ENCODE measurements at places on chromosomes 11 and 22. TPM values are rescaled to one million over a fixed set of nuclear protein-coding genes. Genes with fewer than 3 reads are reported as not detected.

SLC37A4 gene
- 27.1 TPM for total RNA-seq

SYT8 gene
- total RNA-seq = 7.0 TPM

APOBEC3A gene
- 0.64 TPM for total RNA-seq

KRTAP5-2 gene
- total RNA-seq = not detected

SLC17A6 gene
- 0.16 TPM for total RNA-seq

PTPMT1 gene
- total RNA-seq = 20.0 TPM

STX3 gene
- 15.2 TPM for total RNA-seq

GRM5 gene
- total RNA-seq = 0.06 TPM

OLFML1 gene
- 7.0 TPM for total RNA-seq

OR8G5 gene
- not detected for total RNA-seq

GATD1 gene
- total RNA-seq = 17.6 TPM

NELL1 gene
- total RNA-seq = not detected

CALCA gene
- 0.38 TPM for total RNA-seq

CRELD2 gene
- 37.2 TPM for total RNA-seq

RBM14 gene
- total RNA-seq = 24.4 TPM

GRCh38 chr11:13415201-13415600 is 47.8 kb downstream of the BTBD10 start:
- no peak for DNase-seq

GRCh38 chr11:132881622-132882021 is 650.7 kb downstream of the OPCML start:
- DNase-seq = no peak

- no peak for DNase-seq
Measured at GRCh38 chr11:15780382-15780781, 576.0 kb downstream of the SOX6 start.

DNA sequence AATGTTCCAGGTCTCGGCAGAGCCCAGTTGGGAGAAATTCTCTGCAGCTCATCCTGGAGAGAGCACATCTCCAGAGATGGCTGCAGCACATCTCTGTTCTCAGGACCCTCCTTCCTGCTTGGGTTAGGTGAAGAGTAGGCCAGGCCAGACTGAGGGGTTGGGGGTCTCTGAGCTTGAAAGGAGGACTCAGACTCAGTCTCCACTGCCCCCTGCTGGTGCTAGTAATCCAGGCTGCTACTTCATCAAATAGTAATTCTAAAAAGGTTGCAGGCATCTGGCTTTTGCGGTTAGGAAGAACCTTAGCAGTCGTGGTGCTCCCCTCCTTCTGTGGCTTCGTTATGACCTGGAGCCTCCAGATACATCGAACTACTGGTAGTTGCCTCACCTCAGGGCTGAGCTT is 9.7 kb downstream of the TUB start:
- no peak for DNase-seq

DNA sequence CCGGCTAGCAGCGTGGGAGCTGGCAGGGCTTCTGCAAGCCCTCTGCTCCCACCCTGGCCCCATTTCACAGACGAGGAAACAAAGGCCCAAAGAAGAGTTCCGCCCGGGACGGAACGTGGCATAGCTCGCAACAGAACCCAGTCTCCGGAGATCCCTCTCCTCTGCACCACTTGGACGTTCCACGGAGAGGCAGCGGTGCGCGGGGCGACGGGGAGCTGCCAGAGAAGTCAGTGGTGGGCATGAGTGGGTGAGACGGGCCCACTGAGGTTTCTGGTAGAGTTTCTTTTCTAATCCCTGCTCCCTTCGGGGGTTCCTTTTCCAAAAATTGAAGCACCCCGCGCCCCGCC is 554 bp upstream of the NECTIN1 start:
- DNase-seq = no peak

DNA sequence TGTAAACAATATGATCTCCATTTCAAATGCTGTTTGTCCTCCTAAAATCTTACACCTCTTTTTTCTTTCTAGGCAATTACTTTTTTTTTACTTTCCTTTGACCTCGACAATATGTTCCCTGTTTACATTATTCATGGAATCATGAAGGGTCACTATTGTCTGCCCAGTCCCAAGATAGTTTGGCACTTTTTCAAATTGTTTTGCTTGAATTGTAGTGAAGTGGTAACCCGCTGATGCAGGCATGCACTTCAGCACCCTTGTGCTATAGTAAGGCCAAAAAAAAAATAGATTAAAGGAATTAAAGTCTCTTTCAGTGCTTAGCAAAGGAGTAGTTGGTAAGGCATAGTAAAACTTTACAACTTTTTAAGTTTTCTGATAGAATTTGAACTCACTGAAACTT is 90.9 kb downstream of the PAX6 start:
- DNase-seq = no peak

GRCh38 chr11:17972987-17973386 is 39.9 kb downstream of the SERGEF start:
- DNase-seq = no peak

- DNase-seq = no peak
Measured at GRCh38 chr11:93767018-93767417, 17.1 kb upstream of the MED17 start.

DNA sequence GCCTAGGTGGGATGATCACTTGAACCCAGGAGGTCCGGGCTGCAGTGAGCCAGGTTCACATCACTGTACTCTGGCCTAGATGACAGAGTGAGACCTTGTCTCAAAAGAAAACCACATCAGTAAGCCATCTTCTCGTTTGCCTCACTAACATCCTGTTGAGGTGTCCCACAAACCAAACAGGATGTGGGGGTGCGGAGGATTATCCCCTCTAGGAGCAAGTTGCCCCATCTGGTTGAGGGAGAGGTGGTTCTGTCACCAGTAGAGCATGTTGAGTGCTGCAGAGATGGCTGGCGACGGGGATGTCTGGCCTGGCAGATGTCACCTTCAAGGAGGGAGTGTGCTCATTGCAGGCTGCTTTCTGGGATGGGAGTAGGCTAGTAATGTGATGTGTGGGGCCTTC is 72.4 kb downstream of the ZNRF3 start:
- DNase-seq = no peak

- DNase-seq = no peak
Measured at GRCh38 chr11:106088896-106089295, 11.4 kb downstream of the AASDHPPT start.

DNA sequence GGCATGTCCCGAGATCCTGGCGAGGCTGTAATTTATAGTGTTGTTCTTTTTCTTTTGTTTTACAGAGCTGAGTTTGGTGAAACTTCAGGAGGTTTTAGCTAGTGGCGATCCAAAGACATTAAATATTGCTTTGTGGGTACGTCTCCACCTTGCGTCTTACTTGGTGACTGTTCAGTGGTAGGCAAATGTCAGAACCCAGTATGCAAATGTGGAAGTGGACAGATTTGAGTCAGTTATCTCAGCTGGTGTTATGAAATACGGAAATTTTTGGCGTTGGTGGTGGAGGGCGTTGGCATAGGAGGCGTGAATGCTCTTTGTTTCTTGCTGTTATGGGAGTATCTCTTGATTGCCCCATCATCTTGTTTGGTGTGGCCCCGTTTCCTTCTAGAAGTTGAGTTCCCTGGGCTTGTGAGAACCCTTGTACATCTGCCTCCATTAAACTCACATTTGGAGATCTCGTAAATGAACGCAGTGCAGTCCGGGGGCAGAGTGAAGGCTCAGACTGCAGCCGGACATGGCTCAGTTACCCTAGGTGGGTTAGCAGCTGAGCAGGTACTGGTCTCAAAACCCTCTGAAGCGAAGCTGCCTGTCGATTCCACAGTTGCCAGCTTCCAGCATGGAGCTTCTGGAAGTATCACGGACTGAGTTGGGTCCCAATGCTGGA is 39.9 kb downstream of the PTPRJ start:
- DNase-seq = no peak

DNA sequence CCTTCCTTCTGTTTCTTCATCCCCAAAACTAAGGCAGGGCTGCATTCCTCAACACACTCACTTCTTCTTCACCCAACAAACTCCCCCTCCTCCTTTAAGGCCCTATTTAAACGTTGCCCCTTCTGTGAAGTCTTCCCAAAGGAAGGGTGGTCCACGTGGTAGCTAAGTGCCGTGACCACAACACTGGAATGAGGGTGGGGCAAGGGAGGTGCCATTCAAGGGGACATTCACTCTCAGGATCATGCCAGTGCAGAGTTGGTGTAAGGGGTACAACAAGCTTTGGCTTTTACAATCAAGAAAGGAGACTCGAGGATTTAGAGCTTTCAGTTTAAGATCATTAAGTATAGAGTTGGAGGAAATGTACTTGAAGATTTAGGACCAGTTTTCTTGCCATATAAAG is 8.0 kb upstream of the MS4A10 start:
- no peak for DNase-seq

DNA sequence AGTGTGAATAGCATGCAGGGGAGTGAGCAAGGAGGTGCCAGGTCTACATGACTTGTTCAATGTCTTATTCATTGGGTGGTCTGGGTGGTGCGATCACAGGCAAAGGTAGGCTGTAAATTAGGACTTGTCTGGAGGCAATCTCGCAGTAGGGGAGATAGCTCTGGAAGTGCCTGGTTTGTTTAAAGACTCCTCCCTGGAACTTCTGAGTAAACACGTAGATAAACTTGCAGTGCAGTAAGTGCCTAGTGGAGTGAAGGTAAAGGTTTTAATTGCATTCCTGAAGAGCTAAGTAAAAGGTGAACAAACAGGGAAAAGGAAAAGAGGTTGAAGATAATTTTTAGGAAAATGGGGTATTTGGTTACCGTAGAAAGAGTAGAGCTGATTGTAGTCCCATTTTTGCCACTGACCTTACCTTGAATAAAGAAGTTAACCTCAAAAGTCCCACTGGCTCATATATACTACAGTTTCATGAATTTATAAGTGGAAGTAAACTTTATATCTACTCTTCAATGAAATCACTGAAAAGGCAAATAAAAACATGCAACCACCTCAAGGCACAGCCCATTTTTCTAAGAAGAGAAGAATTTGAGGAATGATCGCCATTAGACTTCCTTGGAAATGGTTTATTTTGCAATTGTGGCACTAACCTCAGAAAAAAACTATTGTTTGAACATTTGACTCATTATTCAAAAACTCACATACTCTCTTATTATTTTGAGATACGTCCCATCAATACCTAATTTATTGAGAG is 44.3 kb downstream of the AASDHPPT start:
- DNase-seq = no peak

- DNase-seq = no peak
Measured at GRCh38 chr11:62505440-62506091, 41.0 kb downstream of the AHNAK start.

DNA sequence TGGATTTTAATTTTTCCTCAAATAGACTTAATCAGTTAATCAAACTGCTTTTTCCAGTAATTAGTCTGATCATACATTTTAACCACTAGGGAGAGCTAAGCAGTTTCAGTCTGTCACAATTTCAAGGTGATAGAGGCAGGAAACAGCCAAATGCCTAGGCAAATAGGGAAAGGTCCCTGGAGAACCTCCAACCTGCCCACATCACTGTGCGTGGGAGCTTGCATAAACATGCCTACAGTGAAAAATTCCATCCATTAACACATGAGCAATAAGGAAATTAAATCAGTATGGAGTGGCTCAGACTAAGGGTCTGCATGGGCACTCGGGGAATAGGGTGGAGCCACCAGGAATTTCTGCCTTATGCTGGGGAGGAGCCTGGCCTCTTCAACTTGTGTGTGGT is 74.6 kb downstream of the AASDHPPT start:
- no peak for DNase-seq

DNA sequence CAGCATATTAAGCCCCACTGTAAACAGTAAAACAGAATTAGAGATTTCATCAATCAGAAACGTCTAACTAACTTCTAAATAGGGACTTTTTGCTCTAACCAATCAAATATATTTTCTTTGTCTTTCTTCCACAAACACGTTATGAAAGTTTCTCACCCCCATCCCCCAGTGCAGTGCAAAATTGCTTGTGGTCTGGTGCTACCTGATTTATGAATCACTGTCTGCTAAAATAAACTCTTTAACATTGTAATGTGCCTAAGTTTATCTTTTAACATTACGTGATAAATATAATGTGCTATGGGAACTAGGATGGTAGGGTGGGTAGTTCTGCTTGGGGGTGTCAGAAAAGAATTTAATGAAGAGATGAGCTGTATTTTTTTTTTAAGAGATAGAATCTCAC is 47.3 kb upstream of the SLC5A1 start:
- no peak for DNase-seq

DNA sequence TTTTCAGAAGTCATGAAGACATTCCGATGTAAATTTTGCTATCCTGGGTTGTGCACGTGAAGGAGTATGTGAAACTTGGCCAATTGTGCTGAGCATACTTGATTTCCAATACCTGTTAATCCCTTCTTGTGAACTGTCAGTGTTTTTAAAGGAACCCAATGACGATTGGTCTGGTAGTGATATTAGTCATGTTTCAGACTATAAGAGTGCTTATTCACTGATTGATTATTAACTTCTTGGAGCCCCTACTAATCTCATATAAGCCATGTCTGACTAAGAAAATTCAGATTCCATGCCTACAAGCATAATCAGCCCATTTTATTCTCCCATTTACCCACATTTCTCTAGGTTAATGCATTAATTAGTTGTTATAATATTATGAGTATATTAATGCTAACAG is 330.8 kb upstream of the MTNR1B start:
- no peak for DNase-seq

- DNase-seq = no peak
Measured at GRCh38 chr11:108915666-108916065, 250.8 kb downstream of the DDX10 start.

DNA sequence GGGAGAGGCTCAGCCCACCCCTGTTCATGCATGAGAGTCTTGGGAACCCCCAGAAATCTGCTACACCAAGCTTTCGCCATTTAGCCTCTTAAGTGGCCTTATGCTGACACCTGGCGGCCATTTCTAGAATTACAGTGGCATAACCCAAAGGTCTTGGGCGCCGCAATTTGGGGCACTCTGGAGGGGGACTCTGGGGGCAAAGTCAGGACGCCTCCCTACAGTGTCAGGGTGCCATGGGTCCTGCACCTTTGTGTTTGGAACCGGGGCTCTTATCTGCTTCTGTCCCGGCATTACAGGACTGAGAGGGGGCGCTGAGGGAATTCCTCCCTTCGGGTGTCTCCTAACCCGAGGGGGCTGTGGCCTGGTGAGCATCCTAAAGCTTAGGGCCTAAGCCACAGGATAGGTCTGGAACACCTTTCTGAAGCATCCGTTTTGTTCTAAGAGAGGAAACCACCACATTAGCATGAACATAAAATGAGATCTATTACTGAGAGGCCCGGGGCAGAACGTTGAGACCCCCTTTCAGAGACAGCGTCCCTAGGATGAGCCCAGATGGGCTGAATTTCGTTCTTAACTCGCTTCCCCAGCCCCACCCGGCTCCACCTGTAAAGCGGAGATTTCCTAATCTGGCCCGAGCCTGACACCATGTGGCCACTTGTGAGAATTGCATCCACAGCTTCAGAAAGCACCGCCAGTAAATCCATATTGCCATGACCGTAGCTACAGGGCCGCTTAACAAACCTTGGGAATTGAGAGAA is 9.3 kb downstream of the INS start:
- peak; percentile 71 for DNase-seq

- DNase-seq = no peak
Measured at GRCh38 chr22:19115628-19116027, 6.6 kb downstream of the DGCR2 start.

DNA sequence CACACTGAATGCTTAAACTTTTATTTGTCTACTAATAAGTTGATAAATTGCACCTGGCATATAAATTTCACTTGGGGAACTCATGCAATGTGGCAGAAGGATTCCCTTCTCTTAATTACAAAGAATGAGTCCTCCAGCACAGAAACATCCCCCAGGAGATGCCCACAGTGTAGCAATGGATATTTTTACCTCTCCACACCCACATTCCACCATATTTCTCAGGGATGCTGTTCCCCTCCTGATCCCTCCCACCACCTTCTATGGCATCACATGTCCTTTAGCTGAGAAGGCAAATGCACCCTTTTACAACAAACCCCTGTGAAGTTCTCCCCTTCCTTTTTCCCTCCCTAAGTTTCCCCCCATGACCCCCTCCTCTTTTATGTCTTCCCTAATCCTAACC is 56.1 kb upstream of the UBASH3B start:
- DNase-seq = no peak

- DNase-seq = no peak
Measured at GRCh38 chr11:122513328-122513727, 142.2 kb upstream of the UBASH3B start.

All from pancreas (tissue), 10 donors.